Effector memory CD8-positive, alpha-beta T cell (primary cell): ENCODE measurements at places on chromosomes 13 and 19.

DNA sequence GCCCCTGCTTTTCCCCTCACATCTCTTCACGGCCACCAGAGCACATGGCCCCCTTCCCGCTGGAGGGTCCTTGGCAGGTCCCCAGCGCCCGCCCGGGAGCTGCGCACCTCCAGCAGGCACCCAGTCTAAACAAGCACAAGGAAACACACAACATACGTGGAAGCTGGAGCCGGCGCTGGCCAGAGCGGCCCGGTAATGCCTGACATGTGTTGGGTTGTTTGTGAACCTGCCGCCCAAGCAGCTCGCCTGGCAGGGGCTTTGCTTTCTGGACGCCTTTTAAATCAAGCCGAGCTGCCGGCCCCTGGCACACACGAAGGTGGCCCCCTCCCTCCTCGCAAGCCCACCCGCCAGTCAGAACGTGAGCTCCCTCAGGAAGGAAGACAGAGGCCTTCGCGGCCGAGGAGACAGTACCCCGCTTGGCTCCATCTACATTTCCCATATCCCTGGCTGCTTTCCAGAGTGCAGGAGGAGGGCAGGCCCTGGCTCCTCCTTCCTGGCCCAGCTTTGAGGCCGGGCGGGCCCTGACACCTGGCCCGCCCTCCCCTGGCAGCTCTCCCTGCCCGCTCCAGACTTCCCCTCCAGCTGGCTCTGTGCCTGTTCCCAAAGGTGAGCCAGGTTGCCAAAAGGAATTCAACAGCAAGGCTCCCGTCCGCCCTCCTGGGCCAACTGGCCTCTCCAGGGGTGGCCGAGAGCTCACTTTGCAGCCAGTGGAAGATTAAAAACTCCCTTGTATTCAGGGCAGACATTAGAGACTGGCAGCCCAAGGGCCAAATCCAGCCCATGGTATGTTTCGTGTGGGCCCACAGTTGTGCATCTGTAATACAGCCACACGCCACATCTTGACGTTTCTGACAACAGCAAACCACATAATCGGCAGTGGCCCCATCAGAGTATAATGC, 28.7 kb downstream of the COMP start:
- DNase-seq = no peak

- no peak for DNase-seq
These were observed 45.0 kb downstream of the RASA3 start for GRCh38 chr13:114087430-114087829.

DNA sequence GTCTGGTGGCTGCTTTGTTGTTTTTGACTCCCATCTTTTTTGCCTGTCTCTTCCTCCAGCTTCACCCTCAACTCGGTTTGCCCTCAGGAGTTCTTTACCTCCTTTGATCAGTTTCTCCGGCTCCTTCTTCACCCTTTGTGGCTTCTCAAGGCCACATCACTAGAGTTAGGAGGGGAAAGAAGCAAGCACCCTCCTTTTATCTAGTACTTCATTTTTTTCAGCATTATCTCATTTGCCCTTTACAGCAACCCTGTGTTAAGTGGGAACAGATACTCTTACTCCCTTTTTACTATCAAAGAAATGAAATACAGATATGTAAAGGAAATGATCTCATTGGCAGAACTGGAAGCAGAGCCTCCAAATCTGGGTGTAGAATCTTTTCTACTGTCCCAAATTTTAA, 26.9 kb downstream of the RAP2A start:
- DNase-seq = no peak

- DNase-seq = no peak
These were observed at the start of gene TGFBR3L for GRCh38 chr19:7914598-7915045. TGFBR3L (plus strand) TSS chr19:7914830.
